PC-3 (cell line): ENCODE measurements at places on chromosomes 1 and 21. TPM values are rescaled to one million over a fixed set of nuclear protein-coding genes. Genes with fewer than 3 reads are reported as not detected.

DNA sequence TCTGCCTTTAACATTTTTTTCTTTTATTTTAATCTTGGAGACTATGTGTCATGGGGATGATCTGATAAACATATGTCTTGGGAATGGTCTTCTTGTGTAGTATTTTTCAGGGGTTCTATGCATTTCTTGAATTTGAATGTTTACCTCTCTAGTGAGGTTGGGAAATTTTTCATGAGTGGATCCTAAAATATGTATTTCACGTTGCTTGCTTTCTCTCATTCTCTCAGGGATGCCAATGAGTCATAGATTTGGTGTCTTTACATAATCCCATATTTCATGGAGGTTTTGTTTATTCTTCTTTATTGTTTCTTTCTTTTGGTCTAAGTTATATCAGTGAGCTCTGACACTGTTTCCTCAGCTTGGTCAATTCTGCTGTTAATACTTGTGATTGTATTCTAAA is 1237.2 kb downstream of the PLA2G4A start:
- peak; percentile 58 for DNase-seq

GRCh38 chr1:191595170-191595569 is 563.1 kb upstream of the RGS18 start:
- no peak for DNase-seq

- peak; percentile 43 for DNase-seq
Measured at GRCh38 chr1:13829152-13829769, 129.3 kb downstream of the PRDM2 start.

GRCh38 chr1:166947398-166948043 is 27.8 kb downstream of the ILDR2 start:
- DNase-seq: no peak

DNA sequence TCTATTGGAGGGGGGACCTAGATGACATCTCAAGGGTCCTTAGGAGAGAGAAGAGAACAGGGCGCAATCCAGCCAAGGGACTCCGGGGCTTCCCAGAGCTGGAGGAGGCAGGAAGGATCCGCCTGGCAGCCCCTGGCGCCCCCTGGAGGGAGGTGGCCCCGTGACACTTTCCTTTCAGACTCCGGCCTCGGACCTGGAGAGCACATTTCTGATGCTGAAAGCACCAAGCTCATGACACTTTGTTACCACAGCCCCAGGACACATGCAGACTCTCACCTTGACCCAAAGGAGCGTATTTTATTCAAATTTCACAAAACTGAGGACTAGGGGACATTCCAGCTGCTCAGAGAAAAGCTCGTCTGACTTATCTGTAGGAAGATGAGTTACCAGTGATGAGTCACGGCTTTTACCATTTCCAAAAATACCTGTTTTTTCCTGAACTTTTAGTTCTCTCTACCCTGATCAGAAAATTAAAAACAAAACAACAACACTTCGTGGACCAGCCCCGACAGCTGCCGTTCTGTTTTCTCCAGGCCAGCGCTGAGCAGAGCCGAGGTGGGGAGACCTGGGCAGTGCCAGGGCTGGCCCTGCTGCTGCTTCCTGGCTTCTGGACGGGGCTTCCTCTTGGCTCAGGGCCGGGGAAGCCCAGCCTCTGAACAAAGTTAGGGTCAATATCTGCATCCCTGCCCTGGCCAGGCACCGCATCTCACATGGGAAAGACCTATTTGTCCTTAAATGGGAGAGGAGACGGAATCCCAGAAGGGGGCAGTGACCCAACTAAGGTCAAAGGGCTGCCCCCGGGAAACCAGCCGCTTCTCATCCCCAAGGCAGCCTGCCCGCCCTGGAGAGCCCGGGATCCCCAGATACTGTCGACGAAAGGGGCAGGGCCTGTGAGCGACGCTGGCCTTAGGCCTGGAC is 21.6 kb upstream of the POFUT2 start:
- DNase-seq: peak; percentile 65

GRCh38 chr1:112262316-112262715 is 133.7 kb upstream of the CTTNBP2NL start:
- no peak for DNase-seq

The ESPN gene
- 11.1 and 14.1 TPM in 2 replicates for total RNA-seq
